Erythroblast (primary cell): ENCODE measurements at places on chromosomes 1 and 21.
A peak's percentile ranks its signal among the peaks of the same experiment; 100 is the strongest.

DNA sequence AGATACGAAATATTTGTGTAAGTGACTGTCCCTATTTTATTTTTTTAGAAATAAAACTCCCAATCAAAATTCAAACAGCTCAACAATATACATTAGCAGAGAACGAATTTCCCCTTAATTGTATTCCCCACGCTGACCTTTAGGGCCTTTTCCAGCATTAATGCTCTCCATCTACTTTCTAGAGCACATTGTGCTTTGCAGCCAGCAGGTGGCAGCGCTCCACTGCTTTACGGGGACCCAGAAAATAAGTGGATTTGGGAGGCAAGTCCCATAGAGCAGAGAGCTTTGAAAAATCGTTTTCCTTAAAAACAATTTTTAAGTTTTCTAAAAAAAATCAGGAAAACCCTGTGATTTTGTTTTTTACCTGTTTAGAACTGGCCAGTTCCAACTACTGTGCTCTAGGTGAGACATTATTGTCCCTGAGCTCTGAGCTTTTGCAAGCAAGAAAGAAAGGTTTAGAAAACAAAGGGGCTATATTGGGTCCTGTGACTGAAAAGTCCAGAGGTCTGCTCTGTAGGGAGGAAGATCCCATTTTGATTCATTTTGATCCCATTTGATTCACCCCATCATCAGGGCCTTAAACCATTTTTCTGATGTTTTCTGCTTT lies 144.4 kb upstream of the ZNF644 start:
- peak; percentile 59 for DNase-seq

GRCh38 chr1:225897595-225898514 lies 8.9 kb upstream of the LEFTY1 start:
- no peak for DNase-seq

DNA sequence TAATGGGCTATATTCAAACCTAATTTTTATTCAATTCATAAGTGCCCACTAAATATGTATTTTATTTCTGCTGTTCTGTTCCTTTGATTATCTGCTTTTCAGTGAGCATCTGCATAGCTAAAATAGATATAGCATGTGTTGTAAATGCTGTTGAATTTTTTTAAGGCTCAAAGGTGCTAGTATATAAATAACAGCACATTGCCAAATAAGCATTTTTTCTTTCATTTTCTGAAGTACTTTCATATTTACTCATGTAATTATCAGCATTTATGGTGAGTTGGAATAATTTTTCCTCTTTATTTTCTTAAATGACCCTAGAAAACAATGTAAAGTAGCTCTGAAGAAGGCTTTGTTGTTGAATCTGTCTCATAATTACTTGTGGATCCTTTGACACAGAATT lies 69.6 kb upstream of the B3GALT2 start:
- no peak for DNase-seq

GRCh38 chr1:95888941-95889390 lies 655.0 kb downstream of the RWDD3 start:
- DNase-seq, result no peak

GRCh38 chr1:26516987-26517765 lies 12.4 kb upstream of the RPS6KA1 start:
- DNase-seq, result no peak

- DNase-seq, result no peak
These were observed 1660.8 kb downstream of the PLA2G4A start for GRCh38 chr1:188489336-188490112.

GRCh38 chr1:24575905-24576587 lies 20.2 kb downstream of the NCMAP start:
- DNase-seq, result no peak

DNA sequence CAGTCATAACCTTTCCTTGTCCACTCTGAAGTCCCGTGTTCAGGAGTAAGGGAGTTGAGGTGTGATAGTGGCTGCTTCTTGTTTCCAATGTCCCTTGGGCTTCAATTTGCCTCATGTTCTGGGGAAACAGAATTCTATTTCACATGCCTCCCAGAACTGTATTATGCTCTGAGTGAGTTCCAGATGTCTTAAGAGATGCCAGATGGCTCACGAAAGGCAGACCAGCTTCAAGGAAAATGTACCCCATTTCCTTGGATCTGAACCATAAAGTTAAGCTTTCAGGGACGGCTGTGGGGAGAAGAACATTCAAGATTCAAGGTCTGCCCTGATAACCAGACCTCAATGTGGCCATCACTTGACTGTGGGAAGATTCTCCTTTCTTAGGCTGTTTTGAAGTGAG lies 42.4 kb downstream of the C1orf87 start:
- no peak for DNase-seq

GRCh38 chr1:155012776-155013602 lies 10.4 kb downstream of the ZBTB7B start:
- DNase-seq, result peak; percentile 50

- DNase-seq, result no peak
These were observed 123.8 kb downstream of the OSBPL9 start for GRCh38 chr1:51740652-51741051.

GRCh38 chr1:60345621-60346020 lies 272.1 kb upstream of the C1orf87 start:
- no peak for DNase-seq
